ENCODE measurements at places on chromosomes 7 and 10.

GRCh38 chr7:37732253-37732652 is 48.7 kb downstream of the GPR141 start:
- DNase-seq, result no peak

DNA sequence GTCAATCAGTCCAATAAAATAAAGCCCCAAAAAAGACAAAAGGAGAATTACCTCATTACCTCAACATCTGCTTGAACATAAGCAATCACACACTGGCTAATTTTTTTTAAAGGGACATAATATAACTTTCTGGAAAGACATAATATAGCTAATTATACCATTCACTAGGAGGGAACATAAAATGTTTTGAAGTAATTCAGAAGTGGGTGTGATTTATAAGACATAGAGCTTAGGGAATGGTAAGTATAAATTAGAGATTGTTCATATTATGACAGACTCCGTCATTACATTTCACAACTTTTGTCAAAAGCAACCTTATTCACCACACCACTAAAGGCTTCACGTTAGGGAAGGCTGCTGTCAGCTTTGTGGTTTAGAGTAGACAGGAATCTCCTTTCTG is 3.8 kb downstream of the SHTN1 start:
- no peak for DNase-seq

GRCh38 chr10:120571266-120571665 is 114.2 kb downstream of the PLPP4 start:
- no peak for DNase-seq

DNA sequence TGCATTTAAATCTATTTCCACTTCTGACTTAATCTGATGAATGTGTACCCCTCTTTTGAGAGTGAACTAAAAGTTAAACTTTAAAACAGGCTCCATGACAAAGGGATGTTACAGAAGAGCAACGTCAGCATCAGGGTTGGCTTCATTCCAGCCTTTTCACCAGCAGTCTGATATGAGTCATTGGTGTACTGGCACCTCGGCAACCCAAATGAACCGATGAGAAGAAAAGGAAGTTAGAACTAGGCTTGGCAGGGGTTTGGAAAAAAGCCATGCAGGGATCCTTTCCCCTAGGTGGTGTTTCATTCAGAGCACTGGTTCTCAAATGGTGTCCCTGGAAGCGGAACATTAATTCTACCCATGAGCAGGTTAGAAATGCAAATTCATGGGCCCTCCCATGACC is 53.6 kb downstream of the SEC61G start:
- no peak for DNase-seq

DNA sequence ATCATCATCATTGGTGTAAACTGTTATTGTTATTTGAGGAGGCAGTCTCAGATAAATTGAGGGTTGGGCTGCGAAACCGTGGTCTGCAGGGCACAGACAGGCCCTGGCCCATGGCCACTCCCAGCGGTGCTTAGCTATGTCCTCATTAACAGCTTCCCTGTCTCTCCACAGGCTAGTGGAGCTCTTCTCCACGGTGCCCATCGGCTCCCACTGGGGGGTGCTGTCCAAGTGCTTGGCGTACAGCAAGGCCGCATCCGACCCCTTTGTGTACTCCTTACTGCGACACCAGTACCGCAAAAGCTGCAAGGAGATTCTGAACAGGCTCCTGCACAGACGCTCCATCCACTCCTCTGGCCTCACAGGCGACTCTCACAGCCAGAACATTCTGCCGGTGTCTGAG is 21.6 kb downstream of the GPR26 start:
- DNase-seq, result no peak
